ENCODE measurements at places on chromosomes 4 and X.

DNA sequence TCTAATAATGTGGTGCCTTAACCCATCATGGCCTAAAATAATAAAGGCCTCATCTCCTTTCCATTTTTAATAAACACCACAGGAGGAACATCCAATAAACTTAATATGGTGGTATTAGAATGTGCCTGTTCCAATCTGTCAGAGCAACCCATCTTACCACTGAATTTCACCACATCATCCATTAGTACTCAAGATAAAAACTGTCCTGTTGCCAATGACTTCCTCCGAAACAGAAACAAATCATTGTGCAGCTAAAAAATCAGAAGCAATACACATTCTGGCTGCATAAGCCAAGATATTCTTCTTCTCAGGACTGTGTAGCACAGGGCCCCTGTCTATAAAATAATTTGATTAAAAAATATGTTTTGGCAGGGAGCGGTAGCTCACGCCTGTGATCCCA is 18.5 kb downstream of the TLR10 start:
- no peak for DNase-seq

DNA sequence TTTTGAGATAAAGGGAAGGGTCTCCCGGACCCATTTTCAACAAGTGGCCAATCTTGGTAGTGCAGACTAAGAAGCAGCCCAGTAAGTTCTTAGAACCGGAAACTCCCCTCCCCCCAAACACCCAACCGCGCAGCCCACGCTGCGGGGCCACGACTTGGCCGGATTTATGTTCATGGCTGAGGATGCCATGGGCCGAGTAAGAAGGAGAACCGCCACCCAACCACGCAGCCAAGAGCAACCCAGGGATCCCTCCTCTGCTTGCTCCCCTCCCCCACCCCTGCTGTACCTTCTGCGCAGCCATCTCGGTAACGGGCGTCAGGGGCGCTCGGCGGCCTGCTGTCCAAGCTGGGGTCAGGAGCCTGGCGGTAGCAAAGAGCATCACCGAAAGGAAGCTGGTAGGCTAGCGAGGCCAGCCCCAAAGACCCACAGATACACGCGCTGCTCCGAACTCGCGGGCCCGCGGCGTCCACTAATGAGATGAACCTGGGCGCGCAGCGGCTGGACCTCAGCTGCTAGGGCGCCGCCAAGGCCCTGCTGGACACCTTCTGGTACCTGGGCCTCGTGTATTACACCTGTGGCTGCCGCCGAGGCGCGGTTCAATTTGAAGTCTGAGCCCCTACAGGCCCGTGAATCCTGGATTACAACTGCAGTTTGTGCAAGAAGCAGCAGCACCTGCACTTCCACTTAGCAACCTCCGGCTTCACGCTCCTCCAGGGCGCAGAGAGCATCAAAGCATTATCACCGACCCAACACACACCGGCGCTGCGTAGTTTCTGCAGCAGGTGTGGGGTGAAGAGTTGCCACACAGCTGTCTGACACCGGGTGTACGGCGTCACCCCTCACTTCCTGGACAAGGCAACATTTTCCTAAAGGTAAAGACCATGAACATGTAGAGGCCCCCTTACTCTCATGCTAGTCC is 63.4 kb downstream of the NUDT10 start:
- no peak for DNase-seq

- no peak for DNase-seq
Observed at GRCh38 chrX:1536712-1537030, 314 bp downstream of the P2RY8 start.

GRCh38 chr4:165378745-165379677 is at the start of gene CPE:
Gene CPE (plus strand): TSS chr4:165379008. CDS start chr4:165379222, 214 bp downstream.
- peak; percentile 77 for DNase-seq

DNA sequence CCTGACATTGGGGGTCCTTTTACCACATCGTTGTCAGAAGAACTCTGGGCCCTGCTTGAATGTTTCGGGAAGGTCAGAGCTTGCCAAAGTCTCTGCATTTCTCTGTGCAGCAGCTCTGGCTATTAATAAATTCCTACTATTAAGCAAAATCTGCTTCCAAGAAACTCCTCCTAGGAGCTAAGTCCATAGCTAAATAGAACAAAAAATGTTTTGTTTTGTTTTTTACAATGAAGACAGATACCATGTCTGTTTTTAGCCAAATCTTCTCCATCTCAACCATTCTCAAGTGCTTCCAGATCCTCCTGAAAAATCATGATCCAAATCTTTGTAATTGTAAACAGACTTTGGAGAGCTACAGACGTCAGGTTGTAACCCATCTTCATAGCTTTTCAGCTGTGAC is 161.6 kb downstream of the SPATA18 start:
- DNase-seq: no peak

GRCh38 chr4:127479031-127479622 is 153.6 kb upstream of the INTU start:
- no peak for DNase-seq

- no peak for DNase-seq
Observed at GRCh38 chrX:43664258-43664657, 8.2 kb downstream of the MAOA start.

- no peak for DNase-seq
Observed at GRCh38 chrX:120680090-120680489, 50.2 kb upstream of the C1GALT1C1 start.

- DNase-seq: no peak
Observed at GRCh38 chr4:921830-922331, 10.2 kb downstream of the GAK start.

GRCh38 chr4:147651563-147651962 is 32.4 kb downstream of the PRMT9 start:
- DNase-seq: no peak

GRCh38 chr4:3313139-3313538 is 20.3 kb downstream of the RGS12 start:
- no peak for DNase-seq

DNA sequence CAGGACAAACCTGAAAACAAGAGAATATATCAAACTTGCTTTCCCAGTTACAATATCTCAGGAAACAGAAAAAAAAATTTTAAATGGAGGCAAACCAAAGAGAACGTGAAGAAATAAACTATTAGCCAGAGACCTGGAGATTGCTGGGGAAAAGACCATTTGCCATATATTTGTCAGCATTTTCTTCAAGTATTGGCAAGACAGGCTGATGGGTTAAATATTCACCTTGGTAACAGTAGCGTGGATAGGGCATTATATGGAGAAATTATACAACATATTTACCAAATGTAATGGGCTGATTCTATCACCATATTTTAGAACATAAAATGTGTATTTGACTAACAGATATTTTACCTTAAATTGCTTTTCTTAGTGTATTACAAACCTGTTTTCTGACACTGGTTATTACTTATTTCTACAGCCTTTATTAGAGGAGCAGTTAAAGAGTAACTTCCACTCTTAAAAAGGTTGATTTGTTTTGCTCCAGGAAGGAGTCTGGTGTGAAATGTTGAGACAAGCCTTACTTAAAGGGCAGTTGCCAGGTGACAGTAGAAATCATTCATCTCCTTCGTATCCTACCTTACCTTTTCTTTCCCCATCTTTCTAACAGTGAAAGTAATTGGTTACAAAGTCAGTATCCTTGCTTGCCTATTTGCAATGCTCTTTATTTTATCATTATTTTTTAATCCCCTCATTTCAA is 575.5 kb downstream of the GBA3 start:
- no peak for DNase-seq

- DNase-seq: no peak
Observed at GRCh38 chrX:42276982-42277690, 353.8 kb upstream of the CASK start.

DNA sequence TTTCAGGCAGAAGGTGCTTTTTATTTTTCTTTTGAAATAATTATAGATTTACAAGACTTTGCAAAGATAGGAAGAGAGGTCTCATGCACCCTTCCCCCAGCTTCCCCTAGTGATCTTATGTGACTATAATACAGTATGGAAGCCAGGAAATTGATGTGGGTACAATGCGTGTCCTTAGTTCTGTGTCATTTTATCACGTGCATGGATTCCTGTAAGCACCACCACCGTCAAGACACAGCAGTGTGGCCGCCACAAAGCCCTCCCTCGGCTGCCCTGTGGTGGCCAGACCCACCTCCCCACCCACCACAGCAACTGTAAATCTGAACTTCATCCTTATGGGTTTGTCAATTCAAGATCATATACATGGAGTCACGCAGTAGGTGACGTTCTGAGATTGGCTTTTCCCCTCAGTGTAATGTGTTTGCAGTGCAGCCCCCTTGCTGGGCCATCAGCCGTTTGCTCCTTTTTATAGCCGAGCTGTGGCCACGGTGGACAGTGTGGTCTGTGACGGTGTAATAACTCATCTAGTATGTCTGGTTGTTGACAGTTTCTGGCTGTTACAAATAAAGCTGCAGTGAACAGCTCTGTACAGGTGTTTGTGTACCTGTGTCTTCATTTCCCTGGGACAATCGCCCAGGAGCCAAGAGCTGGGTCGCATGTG is 10.9 kb upstream of the HTRA3 start:
- no peak for DNase-seq

All from globus pallidus (tissue), 1 donor.